ENCODE measurements at places on chromosomes 11 and 22.

DNA sequence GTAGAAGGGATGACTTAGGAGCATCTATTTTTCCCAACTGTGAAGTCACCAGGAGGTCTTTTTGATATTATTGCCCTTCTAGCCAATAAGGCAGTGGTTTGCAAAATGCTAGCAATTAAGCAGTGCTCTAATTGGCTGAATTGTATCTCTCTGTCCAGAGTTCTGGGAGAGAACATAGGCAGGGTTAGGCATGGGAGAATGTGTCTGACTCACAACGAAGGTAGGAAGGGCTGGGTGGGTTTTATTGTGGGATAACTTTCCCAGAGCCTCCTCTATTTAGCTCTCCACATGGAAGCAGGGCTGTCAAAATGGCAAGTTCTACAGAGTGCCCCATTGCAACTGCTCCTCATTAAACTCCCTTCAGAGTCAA, 415.9 kb upstream of the CADM1 start:
- DNase-seq, result no peak

DNA sequence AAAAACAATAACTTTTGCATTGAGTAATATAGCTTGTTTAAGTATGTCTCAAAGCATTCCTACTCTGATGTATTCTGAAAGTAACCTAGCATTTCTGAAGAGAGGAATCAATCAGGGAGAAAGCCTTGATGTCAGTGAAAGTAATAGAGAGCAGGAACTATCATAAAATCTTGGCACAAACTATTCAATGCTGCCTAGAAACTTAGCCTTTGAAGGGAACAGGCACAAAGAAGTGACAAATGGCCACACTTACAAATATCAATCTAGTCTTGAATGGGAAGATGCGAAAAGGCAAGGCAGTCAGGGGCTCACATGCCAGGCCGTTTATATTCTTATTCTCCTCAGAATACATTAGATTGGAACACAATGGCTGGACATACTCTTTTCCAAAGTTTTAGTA, 576.5 kb upstream of the ANO3 start:
- no peak for DNase-seq

DNA sequence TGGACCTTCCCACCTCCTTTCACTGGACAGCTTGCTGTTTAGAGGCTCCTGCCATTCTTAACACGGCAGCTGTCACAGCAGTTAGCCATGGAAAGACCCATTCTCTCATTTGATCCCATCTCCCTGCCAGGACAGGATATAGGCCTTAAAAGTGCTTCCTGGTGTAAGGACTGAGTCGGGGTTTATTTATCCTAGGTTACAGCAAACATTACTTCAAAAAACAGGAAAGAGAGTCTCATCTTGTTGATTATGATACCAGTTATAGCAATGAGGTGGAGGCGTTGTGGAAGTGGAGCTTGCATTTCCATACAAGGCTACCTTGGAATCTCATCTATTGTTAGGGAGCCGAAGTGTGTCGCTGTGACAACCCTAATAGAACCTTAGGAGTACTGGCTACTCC, 17.4 kb upstream of the ETS1 start:
- no peak for DNase-seq

DNA sequence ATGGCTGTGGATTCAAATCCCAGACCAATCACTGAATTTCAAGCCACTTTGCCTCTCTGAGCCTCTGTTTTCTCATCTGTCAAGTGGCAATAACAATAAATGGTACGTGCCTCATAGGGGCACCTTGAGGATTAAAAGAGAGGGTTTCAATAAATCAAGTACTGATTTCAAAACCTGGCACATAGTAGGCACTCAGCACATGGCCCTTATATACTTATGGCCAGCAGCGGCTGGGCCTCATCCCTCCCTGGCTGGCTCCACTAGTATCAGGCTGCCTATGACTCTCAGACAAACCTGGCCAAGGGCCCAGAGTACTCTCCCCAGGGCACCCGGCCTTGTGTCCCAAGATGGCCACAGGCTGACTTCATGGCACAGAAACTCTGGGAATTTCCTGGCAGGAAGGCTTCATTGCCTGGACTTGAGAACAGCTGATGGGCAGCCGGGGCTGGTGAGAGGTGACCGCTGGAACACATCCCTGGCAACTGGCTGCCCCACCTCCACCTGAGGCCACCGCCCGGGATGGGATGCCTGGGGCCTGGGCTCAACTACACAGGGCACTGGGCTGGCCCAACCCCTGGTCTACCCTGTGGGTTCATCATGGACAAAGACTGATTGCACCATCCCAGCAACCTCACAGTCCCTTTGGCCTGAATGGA, 3.4 kb downstream of the FADS3 start:
- DNase-seq, result no peak

DNA sequence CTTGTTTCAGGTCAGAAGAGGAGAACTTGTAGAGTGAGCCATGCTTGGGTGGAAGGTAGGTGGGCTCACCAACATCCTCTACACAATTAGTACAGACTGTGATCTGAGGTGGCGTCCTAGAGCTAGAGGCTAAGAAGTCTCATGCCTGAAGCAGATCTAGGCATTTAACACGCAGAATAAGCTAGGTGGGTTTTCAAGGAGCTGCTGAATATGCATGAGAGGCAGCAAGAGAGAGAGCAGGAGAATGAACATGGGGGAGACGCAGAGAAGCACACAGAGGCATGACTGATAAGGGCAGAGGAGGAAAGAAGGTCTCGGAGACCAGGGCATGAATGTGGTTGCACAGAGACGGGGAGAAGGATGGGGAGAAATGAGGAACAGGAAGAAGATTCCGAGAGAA, 36.8 kb upstream of the JAM3 start:
- DNase-seq, result no peak

- no peak for DNase-seq
These were observed 168.9 kb downstream of the C11orf91 start for GRCh38 chr11:33531743-33532181.

DNA sequence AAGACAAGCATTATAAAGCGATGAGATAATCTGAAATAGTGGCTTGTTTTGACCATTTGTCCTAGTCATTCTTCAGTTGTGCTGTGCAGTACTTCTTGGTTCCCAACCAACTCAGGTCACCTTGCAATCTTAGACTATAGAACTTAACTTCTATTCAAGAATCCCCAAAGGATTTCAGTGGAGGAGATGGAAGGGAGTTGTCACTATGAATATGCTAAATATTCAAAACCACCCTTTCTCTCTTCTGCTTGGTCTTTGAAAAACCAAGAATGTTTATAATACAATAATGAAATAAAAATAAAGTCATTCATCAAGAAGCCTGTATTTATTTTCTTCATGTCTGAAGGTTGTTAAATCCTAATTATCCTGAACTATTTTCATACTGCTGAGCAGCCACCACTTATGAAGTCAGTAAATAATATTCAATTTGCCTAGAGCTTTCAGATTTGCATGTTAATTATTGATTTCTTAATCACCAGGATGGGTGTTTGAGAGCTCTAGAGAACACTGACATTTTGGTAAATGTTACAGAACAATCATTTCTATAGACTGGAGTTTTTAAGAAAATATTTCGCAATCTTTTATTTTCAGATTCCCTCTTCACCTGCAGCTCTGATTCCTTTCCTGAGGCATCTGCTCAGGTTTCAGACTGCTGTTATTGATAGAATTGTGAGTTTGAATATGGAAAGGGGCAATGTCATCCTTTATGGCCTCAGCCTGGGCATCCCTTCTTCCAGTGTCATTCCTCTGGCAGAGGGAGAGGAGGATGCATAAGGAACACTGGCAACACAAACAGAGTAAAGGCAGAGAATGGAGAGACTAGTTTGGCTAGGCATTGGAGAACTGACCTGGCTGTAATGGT, 91.5 kb upstream of the USP47 start:
- no peak for DNase-seq

- DNase-seq, result no peak
These were observed 19.3 kb upstream of the TMEM9B start for GRCh38 chr11:8983552-8983951.

DNA sequence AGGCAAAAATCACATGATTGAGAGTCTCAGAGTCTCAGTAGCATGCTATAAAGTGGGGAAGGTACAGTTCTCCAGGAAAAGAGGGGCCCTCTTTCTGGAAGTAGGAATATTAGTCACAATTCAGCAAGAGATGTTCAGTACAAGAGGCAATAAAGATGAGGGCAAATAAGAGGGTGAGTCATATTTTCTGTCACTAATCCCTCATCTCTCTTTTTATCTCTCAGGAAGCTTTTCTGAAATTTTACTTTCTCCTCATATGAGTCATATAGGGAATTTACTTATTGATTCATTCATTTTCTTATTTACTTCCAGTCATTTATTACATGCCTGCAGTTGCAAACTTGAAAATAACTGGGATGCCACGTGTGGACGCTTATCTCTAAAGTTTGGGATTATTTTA, 3.4 kb upstream of the NXPE1 start:
- DNase-seq, result no peak

- DNase-seq, result no peak
These were observed 5.3 kb downstream of the PNPLA3 start for GRCh38 chr22:43928908-43929307.

GRCh38 chr11:26522912-26523610, 49.0 kb downstream of the MUC15 start:
- DNase-seq, result no peak

GRCh38 chr11:22668005-22668796, 1.8 kb downstream of the GAS2 start:
- DNase-seq, result no peak

DNA sequence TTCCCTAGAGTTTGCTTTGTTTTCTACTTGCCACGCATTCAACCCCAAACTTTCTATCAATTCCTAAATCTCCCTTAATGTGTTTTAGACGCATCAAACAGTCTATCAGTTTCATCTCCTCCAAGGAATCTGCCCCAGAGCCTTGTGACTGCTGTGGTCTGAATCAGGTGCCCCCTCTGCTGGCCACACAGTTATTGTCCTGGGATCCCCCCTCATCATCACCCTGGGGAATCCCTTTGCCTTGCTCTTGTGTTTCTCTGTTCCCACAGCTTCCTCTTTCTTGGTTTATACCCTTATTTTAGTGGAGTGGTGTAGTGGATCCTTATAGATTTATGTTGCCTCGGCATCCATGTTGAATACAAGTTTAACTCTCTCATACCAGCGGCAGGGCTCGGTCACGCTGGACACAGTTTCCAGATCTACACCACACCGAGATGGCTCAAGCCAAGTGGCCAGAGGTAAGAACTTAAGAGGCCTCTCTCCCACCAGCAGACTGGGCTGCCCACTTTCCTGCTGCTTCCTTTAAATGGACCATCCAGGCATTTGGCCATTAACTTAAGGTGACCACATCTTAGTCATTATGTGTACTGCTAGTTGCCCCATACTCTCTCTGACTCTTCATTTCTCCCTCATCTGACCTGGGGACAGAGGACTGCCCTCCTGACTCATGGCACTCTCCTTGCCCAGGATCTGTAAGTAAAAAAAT, 8.2 kb downstream of the UPB1 start:
- DNase-seq, result peak; percentile 53

GRCh38 chr11:64152841-64153691, 12.8 kb downstream of the MACROD1 start:
- DNase-seq, result peak; percentile 61

- DNase-seq, result no peak
These were observed 12.4 kb downstream of the CYTH4 start for GRCh38 chr22:37294747-37295146.

DNA sequence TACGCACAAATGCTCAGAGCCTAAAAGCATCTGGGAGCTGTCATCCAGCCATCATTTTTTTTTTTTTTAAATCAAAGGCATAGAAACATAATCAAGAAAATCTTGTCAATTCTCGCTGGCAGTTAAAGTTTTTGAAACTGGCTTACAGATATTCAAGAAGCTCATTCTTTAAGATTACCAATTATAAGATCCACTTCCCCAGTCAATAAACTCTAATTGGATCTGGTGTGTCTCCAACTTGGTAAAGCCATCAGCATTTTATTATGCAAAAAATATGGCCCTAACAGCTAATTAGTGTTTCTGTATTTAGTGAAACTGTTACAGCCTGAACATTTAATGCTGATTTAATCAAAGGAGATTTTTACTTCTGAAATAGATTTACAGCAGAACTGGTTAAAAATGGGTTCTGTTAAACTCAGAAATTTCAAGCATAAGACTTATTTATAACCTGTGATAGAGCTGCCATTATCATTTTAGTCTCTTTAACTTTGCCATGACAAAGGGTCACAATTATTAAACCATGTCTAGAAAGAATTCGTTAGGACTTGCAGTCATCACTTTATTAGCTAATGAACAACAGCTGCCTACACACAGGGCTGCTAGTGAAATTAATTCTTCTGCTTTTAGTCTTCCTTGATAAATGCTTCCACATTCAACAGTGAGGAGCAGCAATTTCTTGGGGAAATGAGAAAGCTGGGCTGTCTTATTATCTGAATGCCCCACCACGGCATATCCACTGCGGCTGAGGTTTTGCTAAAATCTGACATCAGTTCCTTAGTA, 176.4 kb upstream of the PITPNB start:
- no peak for DNase-seq

DNA sequence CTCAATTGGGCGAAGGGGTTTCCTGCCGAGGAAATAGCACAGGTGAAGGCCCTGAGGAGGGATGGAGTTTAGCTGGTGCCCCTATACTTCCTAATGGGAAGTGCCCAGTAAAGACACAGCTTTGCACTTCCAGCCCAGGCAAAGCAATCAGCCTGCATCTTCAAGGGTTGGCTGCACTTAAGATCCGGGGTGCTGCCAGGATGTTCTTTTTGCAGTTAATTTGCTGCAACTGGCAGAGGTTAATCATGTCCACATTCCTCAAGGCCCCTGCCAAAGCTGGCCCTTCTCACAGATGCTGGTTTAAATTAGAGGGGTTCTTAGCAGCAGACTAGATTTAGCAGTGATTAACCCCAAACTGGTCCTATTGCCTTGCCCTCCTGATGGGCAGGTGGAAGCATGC, 137.7 kb upstream of the NAV2 start:
- DNase-seq, result no peak

GRCh38 chr11:1869427-1870325, 16.8 kb downstream of the LSP1 start:
- no peak for DNase-seq

GRCh38 chr11:109641549-109641948, 219.6 kb downstream of the C11orf87 start:
- no peak for DNase-seq

DNA sequence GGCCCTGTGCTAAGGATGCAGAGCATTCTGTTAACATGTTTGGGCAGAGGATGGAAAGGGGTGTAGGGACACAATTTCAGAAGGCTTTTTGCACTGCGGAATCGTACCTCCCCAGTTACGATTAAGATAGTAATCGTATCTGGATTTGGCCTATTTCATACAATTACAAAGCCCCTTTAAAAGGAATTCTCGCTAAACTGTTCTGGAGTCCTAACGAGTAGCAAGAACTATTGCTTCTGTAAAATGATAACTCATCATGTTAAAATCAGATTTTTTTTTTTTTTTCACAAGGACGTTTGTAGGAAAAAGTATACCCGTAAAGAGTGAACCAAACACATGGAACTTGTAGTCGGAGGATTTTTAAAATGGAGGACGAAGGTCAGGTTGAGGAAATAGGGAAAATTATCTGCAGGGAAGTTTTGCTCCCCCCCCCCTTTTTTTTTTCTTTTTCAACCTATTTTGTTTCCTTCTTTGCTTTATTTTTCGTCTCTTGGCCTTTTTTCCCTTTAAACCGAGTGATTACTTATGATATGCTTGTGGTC, 934 bp downstream of the HSD17B12 start:
- no peak for DNase-seq
